ENCODE measurements at places on chromosomes 4 and X.

GRCh38 chr4:125316791-125317524 lies 2.2 kb downstream of the FAT4 start:
- DNase-seq: no peak

DNA sequence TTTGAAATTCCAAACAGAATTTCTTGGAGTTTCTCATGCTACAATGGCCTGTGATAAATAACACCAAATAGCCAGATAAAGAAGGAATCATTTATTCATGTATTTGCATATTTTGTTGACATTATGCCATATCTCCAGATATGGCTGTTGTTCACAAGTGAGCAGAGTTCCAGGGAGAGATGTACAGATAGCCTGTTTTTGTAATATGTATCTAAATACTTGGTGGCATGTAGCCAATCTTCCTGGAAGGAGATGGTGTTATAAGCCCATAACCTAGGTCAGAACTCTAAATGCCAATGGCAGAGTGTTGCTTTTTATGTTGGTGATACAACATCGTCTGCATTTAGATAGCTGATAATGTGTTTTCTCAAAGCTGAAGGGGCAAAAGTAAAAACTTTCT lies 292.2 kb downstream of the FBXO8 start:
- no peak for DNase-seq

DNA sequence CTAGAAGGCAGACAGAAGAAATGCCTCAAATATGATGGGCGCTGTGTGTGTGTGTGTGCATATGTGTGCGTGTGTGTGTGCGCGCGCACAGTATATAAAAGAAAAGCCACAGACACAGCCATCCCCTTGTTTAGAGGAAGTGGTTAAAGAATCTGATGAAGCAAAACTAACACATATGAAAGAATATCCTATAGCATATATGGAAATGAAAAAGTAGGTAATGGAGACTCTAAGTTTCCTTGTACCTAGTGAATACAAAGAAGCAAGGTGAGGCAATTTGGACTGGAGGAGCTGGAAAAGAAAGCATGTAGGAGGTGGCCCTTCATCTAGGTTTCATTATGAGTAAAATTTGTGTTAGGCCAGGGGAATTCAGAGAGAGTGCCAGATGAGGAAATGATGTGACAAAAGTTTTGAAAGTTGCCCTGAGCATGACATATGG lies 58.6 kb upstream of the MCF2 start:
- no peak for DNase-seq

DNA sequence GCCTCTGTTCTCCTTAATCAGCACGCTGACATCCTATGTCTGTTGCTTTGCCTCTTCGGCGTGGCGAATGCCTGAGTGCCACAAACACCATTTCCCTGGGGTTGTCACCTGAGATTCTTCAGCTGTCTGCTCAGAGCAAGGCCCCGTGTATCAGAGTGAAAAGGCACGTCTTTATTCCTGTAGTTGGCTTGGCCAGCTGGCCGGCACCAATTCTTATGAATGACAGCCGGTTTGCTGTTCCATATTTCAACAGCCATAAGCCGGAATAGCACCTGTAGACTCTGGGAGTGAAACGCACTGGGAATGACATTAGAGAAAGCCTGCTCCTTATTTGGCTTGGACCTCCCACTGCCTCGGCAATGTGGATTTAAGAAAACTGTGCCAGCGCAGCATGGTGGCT lies 89.3 kb downstream of the MGST2 start:
- no peak for DNase-seq
